ENCODE measurements at places on chromosomes 2 and 18.

GRCh38 chr2:147416099-147416498, 428.7 kb upstream of the ACVR2A start:
- DNase-seq = no peak

DNA sequence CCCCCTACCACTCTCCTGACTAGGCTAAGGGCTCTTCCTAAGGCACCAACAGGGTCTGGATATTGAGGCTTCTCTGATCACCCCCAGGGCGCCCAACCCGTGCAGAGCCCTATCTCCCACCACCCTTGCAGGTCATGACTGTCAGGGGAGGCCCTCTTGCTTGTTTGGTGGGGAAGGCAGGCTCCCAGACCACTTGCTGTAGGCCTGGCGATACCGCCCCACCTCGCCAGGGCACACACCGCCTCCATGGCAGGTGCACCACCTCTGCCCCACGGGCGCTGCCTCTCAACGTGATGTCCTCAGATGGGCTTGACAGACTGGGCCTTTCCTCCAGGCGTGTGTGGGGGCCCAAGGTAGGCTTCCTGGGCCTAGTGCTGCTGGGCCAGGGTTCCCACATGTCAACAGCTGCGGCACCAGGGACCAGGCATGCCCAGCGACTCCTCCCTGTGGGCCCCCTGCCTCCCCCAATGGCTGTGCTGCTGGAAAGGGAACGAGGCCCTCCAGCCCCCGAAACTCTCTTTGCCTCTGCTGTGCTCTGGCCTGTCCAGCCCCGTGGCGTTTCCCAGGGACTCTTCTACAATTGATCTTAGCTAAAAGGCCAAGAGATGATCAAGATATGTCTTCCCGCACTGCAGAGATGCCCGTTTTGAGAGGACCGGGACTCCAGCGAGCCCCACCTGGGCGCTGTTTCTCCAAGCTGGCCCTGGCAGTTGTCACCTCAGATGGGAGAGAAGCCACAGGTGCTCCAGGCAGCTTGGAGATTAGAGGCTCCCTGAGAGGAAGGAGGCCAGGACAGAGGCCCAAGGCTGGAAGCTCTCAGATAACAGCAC, 7.5 kb downstream of the NPPC start:
- DNase-seq = no peak

GRCh38 chr18:35623255-35623654, 41.7 kb downstream of the GALNT1 start:
- DNase-seq = no peak

GRCh38 chr2:134704173-134704572, 14.6 kb downstream of the TMEM163 start:
- DNase-seq = no peak

GRCh38 chr2:14632133-14632936, at the start of gene LRATD1:
Gene LRATD1 (plus strand): TSS chr2:14632717. CDS start chr2:14633980, 1,263 bp downstream.
- peak; percentile 92 for DNase-seq

DNA sequence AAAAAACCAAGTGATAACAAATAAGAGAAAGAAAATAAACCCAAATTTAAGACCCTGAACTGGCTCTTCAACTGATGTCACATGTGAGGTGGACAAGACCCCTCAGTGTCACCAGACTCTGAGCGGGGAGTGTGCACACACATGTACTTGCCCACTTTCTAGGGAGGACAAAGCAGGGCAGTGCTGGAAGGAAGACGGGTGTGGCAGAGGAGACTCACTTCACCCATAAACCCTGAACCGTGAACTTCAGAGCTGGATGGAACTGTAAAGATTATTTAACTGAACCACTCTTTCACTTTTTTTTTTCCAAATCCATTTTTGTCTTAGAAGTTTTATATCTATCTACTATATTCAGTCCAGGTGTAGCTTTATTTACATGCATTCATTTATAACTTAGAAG, 12.3 kb downstream of the PLA2R1 start:
- no peak for DNase-seq

DNA sequence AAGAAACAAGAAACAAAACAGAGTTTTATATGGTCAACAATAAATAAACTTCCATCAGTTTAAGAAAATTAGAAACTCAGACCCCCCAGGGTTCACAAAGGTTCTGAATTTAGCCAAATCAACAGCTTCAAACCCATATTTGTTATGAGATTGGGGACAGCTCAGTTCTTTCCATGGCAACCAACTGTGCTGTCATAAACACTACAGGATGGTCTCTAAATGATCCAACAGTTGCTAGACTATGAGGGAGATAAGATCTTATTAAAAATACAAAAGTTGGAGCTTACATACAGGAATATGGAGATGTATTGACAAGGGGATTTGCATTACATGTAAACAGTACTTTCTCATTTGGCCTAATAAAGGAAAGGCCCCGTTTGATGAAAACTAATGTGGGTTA, 154.6 kb upstream of the CTAGE1 start:
- DNase-seq = no peak

DNA sequence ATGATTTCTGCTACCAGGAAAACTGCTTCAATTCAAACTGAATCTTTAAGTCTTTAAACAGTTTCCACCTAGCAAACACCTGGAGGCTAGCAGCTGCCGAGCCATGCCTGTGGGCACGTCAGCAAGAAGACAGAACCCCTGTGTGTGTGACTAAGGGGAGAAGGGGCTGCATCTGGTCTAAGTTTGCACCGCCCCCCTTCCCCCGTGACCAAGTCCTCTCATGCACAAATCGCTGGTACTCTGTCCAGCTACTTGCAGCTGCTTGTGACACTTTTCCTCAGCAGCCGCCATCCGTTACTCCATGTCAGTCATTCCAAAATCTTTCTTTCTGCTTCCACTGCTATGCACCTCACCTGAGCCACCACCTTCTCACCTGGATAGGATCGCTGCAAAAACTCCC, 355.0 kb downstream of the SS18 start:
- no peak for DNase-seq

DNA sequence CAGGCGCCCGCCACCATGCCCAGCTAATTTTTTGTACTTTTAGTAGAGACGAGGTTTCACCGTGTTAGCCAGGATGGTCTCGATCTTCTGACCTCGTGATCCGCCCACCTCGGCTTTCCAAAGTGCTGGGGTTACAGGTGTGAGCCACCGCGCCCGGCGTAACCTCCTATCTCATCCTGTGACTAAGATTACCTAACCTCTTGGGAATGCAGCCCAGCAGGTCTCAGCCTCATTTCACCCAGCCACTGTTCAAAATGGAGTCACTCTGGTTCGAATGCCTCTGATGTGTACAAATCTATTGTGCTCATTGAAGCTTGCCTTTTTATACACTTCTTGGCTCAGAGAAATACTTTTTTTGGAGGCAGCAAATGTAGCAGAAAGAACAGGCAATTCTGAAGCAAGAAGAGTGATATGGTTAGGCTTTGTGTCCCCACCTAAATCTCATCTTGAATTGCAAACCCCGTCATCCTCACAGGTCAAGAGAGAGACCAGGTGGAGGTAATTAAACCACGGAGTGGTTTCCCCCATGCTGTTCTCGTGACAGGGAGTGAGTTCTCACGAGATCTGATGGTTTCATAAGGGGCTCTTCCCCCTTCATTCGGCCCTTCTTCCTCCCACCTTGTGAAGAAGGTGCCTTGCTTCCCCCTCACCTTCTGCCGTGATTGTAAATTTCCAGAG, 60.6 kb downstream of the SLC4A3 start:
- DNase-seq = no peak

DNA sequence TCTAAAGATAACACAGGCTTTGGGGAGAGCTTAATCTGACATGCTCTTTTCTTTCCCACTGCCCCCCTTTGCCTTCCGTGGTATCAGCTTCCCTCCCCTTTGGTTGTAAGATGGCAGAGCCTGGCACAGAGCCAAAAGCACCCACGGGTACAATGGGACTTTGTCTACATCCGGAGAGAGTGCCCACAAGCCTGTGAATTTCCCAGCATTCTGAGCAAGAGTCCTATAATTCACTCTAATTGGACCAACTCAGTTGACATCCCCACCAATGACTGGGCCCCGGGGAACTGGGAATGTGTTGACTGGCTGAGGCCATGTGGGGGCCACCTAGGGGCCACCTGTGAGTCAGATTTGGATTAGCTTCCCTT, 20.1 kb upstream of the C2orf72 start:
- peak; percentile 21 for DNase-seq

DNA sequence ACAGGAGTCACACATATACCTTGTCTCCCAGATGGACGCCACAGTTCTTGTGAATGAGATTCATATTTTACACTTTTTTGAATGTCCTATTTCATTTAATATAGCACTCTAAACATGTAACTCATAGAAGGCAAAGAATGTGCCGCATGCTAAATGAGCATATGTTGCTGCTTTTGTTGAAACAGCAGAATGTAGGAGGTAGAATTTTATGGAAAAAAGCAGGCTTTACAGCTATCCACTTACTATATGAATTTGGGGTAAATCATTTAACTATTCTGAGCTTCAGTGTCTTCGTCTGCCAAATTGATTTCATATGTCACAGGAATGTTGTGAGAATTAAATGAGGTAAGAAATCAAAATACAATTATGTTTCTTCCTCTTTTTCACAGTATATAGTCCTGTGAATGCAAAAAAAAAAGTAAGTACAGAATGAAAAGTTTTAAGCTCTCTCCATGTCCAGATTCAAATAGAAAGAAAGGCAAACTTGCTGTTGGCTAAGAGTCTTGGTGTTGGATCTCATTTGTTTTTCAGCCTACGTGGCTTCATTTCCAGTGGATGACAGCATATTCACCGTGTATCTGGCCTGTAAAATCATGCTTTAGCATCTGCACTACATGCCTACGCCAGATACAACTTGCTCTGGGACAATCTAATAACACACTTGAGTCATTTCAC, 154.7 kb upstream of the CNTNAP5 start:
- no peak for DNase-seq

GRCh38 chr18:13198701-13199100, 19.9 kb upstream of the LDLRAD4 start:
- DNase-seq = no peak

DNA sequence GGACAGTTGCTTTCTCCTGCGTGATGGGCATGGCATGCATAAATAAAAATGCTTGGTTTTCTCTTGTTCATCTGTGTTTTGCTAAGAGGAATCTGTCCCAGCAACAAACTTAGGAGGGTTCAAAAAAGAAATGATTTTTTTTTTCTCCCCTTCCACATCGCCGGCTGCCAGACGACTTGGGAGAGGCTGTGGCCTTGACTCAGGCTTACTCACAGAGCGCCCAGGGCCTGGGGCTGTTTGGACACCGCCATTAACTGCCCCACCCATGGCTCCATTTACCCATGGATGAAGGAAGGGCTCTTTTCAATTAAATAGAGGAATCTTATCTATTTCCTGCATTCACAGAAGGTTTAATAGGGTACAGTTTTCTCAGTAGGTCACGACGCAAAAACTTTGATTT, 22.3 kb upstream of the SERPINB5 start:
- DNase-seq = no peak

DNA sequence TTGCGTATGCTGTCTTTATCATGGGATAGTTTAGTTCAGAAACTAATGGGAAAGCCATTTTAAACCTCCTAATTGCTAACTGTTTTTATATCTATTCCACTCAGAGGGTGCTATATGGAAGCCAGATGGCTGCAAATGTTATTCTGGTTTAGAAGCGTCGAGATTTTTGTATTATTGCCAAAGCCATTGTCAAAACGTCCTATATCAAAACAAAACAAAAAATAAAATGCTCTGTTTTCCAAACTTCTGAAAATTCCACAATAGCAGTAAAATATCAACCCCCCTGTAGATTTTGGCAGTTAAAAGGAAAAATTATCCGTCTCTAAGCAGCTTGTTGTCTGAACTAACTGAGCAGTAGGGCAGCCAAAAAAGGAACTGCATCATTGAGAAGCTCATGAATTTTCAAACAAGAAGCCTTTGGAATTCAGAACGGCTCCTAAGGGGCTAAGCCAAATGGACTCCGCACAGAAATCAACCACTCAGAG, 195.4 kb upstream of the CWC22 start:
- no peak for DNase-seq

DNA sequence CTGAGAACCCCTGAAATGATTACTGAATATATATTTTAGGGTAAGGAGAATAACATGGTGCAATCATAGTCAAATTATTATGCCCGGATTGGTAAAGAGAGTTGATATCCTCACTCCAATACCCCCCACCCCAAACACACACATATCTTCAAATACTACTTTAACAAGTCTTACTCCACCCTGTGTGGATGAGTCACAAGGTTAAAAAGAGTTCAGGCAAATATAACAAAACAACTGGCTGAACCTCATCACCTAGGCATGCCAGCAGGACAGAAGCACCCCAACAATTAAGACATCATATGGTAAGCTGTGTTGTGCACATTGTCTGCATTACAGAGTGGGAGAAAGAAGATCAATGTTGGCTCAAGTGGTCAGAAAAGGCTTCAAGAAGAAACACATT, 857.4 kb downstream of the TDRD15 start:
- DNase-seq = no peak

- no peak for DNase-seq
Observed at GRCh38 chr18:13435586-13436333, 217.2 kb downstream of the LDLRAD4 start.

GRCh38 chr18:11108947-11109346, 40.4 kb downstream of the PIEZO2 start:
- no peak for DNase-seq

DNA sequence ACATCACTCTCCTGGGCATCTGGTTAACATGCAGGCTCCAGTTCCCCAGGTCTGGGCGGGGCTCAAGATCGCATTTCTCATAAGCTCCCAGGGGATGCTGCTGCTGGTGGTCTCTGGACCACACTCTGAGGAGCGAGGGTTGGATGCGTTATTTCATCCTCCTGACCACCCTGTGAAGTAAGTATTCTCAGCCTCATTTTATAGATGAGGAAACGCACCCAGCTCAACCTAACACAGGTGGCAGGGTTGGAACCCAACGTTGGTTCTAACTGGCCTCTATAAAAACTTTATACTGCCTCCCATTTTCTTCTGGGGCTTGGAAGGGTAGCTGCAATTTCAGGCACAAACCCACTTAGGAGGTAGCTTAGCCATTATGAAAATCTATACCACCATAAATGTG, 120.5 kb downstream of the FAM210A start:
- no peak for DNase-seq

DNA sequence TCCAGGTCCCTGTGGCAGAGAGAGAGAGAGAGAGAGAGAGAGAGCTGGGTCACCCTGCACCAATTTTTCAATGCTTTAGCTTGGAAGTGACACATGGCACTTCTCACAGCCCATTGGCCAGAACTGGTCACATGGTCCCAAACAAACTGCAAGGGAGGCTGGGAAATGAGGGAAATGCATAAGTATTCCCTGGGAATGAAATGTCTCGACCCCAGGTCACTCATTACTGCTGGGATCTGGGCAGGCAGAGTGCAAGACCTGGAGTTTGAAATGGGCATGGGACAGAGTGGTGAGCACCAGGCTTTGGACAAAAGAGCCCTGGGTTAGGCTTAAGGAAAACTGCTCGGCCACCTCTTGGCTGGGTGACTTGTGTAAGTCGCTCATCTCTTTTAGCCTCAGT, 37.0 kb downstream of the SMAD7 start:
- DNase-seq = no peak

DNA sequence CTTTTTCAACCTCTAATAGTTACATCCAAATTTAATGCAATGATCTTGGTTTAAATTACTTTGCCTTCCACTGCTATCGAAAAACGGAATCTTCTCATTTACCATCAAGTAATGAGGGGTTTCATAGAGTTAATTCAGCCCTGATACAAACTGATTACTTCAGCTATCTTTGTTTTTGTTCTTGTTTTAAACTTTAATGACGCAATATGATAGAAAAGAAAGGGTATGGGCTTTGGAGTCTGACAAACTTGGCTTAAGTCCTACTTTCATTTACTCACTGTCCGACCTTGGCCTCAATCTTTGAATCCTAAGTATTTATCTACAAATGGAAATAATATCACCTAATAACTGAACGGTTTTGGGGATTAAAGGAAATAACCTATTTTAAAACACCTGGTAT, 16.1 kb downstream of the ADAM17 start:
- DNase-seq = no peak
